ENCODE measurements at places on chromosomes 5 and 9.

DNA sequence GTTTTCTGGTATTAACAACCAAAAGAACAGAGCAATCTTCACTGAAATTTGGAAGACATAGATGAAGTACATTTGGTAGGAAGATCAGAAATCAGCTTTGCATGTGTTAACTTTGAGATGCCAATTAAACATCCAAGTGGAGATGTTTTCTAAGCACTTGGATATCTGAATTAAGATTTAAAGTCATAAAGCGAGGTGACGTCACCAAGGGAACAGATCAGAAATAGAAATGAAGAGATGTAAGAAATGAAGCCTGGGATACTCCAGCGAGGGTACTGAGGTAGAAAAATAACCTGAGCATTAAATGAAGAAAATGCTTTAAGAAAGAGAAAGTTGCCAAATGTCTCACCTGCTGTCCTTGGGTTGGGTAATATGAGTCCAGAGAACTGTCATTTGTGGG lies 1223.3 kb downstream of the MAT2B start:
- DNase-seq = no peak

GRCh38 chr9:114034196-114034595 lies 43.9 kb downstream of the AMBP start:
- no peak for DNase-seq

- DNase-seq = no peak
Measured at GRCh38 chr9:94952565-94953373, 226.3 kb downstream of the AOPEP start.

- no peak for DNase-seq
Measured at GRCh38 chr5:142506756-142507155, 179.1 kb downstream of the FGF1 start.

GRCh38 chr5:3883040-3883439 lies 287.4 kb downstream of the IRX1 start:
- DNase-seq = no peak

DNA sequence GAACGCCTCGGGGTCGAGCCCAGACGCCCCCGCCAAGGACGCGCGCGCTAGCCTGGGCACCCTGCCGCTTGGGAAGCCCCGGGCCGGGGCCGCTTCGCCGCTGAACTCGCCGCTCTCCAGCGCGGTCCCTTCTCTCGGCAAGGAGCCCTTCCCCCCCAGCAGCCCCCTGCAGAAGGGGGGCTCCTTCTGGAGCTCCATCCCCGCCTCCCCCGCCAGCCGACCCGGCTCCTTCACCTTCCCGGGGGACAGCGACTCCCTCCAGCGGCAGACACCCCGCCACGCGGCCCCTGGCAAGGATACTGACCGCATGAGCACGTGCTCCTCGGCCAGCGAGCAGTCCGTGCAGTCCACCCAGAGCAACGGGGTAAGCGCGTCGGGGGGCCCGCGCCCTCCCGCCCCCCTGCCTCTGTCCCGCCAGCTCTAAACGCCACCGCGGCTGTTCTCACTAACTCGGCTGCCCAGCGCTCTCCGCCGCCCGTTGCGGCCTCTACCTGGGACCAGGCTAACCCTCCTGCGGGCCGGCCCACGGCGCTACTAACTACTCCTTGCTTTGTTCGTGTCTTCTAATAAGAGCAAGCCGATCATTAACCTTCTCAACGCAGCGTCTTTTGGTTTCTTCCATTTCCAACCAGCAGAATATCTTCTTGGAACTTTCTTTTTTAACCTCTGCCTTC lies 93.6 kb upstream of the OTULINL start:
- no peak for DNase-seq

DNA sequence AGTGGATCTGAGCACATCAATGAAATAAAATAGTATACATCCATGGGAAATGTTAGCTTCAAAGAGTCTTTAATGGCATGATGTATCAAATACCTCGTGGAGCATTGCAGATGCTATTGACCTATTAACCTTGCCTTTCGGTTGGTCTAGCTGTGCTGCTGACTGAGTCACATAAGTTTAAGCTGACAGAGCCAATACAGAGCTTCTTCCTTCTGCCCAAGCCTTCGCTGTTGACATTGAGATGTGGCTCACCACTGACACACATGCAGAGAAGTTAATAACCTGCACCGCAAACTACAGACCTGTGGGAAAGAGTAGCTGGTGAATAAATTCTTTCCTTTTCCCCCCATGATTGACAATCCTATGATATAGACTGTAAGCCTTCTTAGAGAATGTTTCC lies 78.2 kb downstream of the LURAP1L start:
- no peak for DNase-seq

DNA sequence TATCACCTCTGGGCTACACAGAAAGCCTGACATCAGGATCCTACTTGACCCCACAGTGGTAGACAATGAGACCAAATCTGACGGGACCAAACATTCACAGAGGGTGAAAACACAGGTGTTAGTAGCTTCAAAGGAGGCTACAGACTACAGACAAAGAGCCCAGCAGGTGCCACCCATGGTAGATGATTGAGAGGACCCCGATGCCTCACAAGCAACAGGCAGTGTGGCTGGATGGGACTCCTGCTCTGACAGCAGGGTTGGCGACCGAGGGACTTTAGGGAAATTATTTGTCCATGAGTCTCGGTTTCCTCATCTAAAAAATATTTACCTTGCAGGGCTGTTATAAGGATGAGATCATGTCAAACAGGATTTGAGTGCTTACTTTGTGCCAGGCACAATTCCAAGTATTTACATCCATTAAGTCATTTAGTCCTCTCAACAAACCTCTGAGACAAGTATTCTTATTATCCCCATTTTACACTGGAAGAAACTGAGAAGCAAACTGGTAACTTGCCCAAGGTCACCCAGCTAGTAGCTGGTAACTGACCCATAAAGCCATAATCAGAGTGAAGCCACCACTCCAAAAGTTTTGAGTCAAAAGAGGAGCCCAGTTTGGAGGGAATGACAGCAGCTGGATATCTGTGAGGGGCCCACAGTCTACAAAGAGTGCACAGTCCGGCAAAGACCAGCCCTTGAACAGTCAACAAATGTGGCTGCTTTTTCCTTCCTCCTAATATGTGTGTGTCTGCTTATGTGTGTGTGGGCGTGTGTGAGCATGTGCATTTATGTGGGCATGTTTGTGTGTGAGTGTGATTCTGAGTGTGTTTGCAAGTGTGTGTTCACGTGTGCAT lies 502.0 kb downstream of the BNC2 start:
- no peak for DNase-seq

- DNase-seq = peak; percentile 57
Measured at GRCh38 chr5:79020861-79021561, 35.9 kb upstream of the ARSB start.

- no peak for DNase-seq
Measured at GRCh38 chr5:74503-75109, 17.4 kb upstream of the PLEKHG4B start.

DNA sequence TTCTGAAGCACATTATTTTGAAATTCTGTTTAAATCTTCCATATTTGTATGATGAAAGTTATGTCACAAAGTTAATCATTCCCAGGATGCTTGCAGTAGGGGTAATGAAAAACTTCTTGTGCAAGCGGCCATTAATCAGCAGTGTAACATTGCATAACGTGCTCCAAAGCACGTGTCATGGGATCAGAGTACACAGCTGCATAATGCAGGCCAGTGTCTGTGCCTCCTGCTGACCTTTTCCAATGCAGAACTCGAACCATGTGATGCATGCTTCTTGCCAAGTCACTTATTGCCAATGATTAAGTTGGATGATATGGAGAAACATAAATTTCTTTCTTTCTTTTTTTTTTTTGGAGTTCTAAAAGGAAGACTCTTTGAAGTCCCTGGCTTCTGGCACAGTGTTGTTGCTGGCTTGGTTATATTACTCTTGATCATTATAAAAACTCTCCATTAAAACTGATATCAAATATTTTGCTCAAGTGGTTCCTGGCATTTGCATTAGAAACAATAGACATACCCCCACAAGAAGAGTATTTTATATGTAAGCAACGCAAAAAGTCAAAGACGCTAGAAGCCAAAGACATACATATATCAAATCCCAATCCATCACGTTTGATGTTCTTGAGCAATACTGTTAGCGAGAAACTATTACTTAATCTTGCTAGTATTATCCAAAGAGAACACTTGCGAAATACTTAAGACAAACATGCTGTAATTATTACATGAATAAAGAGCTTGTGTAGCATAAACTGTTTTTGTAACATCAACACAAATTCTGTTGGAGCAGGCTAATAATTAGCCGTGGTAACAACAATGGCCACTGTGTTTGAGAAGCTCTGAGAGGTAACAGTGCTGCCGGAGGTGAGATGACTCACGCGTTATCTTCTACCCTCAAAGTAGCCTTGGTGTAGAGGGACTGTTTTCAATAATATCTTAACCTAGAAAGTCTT lies 164.2 kb downstream of the AUH start:
- peak; percentile 47 for DNase-seq

GRCh38 chr9:137030538-137031527 lies 1.1 kb downstream of the FUT7 start:
- DNase-seq = no peak

DNA sequence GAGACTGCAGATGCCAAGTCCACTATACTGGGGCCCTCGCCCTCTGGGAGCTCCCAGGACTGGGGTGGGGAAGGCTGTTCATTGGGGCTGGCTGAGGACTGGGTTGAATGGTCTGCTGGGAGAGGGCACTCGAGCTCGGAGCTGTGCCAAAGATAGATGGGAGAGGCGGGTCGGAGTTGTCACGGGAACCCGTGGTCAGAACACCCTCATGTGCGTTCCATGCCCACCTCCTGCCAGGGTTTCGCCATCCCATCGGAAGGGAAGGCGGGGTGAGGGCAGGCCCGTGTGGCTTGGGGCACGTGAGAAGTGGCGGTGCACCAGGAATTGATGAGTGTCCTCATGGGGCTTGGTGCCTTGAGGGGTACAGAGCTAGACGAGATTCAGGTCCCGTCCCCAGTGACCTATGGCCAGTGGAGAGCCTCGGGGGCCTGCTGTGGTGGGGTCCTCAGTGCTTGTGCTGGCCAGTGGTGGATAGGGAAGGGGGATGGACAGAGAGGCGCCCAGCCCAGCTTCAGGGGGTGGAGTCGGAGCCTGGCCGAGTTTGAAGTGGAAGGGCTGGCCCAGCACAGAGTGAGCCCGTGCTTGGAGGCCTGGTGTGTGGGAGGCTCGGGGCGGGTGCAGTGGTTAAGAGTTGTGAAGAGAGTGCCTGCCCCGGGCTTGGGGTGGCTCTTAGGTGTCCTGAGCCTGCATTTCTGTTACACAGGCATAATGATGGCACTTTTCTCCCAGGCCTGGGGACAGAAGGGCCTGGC lies 4.3 kb downstream of the CACFD1 start:
- DNase-seq = no peak

DNA sequence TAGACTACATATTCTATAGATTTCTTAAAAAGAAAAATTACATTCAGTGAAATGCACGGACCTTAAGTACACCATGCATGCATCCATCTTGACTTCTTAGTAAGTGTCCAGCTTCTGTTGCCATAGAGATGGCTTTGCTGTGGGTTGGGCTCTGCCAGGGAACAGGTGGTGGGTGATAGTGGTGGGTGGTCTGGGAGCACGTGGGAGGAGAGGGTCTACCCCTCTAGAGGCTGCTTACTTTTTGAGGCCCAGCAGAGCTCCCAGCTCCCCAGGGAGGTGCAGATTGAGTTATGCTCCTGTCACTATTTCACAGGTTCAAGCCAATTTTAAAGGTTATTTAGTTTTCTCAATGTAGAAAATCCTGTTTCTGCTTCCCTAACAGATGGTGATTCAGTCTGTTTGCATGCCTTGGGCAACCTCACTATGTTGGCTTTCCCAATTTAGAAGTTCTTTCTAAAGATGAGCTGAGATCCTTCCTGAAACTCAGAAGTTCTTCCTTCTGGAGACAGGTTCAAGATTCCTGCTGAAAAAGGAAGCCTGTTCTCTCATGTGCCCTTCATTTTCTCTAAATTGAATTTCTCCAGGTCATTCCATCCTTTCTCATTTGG lies 107.4 kb upstream of the LHFPL2 start:
- no peak for DNase-seq

DNA sequence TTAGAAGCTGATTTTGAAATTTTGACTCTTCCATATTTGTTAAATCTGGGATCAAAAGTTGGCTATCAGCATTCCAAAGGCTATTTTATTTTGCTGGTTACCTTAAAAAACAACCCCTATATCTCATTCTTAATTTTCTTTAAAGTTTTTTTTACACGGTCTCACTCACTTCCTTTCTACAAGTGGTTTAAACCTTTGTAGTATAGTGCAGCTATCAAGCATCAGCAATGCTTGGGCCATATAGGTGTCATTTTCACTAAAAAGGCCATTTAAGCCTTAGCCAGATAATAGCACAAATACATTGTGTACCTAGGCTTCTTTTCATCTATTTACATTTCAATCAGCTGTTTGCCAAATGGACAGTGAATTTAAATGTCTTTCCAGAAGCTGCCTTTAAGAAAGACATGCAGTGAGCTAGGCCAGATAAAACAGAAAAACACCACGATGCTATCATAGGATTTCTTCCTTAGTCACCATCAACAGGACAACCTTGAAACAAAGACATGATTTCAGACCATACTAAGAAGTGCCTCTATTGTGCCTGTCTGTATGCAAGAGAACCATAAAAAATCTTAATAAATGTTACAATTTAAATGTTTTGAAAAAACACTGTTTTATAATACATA lies 104.2 kb downstream of the RAPGEF6 start:
- DNase-seq = no peak

DNA sequence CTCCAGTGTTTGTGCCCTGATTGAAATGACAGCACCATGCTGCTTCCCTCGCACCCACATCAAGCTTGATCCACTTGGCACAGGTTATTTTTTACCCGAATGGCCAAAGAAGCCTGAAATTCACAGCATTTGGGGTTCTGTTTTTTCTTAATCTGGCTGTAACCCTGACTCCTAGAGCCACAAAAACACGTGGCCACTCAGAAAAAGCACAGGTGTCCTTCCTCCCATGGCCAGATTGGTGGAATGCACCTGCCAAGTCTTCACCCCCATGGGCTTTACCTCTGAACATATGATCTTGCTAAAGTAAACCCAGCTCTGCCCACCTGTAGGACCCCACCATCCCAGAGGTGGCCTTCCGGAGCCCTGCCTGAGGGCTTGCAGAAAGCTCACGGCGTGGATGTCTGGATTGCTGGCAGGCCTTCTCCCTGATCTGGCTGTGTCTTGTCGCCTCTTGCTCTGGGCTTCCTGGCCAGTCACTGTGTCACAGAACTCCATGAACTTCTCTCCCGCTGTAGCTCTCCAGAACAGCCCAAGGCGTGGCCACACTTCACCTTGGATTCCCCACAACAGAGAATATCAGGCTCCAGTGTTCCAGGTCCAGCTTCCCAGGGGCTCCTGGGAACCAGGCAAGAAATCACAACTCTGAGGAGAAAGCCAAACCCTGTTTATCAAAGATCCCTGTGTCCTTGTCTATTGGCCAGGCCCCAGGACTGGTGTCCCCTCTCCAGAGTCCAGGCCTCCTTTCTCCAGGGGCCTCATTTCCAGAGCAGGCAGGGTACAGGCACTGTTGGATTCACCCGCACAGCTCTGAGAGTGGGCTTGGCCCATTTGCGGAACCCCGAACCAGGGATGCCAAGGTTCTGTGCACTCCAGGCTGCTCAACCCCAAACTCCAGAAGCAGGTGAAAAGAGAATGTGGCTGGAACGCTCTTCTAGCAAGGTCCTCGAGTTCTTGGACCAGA lies 272.5 kb downstream of the SYK start:
- DNase-seq = no peak

DNA sequence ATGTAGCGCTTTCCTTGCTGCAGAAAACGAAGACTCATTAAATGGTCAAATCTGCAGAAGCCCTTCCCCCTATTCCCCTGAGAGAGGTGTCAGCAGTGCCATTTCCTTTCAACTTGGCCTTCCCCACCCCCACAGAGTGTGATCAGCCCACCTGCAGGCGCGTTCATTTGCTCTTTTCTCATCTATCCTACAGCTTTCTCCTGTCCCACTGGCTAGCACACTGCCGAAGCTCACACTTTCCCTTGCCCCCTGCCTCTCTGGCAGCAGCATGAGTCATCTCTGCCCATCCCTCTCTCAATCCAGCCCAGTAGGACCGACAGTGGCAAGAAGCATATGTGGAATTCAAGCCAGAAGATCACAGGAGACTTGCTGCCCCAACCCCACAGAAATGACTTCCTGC lies 213.8 kb downstream of the FAM114A2 start:
- no peak for DNase-seq
